NCI-H1048 (cell line): ENCODE measurements at places on chromosomes 2 and 18.

DNA sequence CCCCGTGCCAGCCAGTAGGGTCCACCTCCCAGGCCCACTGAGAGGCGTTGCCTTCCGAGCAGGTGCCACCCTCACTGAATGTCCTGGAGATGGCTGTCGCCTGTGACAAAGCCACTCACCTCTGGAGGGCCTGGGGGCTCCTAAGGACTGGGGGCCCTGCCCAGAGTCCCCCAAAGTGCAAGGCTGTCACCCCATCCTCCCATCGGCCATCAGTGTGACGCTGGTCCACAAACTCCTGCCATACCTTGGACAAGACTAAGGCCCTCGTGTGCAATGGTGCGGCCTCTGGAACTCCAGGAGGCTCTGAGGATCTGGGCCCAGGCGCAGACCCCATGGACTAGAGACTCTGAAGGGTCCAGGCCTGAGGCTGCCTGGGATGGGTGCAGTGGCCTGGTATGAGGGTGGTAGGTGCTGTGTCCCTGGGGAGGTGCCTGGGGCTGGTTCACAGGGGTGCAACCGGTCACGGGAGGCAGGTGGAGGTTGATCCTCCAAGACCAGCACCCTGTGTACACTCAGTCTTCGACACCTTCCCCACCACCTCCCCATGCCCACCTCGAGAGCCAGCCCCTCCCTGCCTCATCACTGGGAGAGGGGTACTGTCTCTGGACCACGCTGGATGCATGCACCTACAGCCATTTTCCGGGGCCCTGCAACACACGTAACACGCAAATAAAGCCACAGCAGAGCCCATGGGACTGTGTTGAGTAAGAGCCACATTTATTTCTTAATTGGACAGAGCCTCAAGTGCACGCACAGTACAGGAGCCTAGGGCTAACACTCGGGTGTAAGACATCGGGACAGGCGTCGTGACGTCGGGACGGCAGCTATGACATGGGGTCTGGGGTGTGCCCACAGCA, 21.6 kb downstream of the AQP12A start:
- DNase-seq: no peak

- DNase-seq: no peak
These were observed 89.9 kb downstream of the MTA3 start for GRCh38 chr2:42658306-42658705.

GRCh38 chr2:164495491-164496223, 125.6 kb downstream of the GRB14 start:
- no peak for DNase-seq

DNA sequence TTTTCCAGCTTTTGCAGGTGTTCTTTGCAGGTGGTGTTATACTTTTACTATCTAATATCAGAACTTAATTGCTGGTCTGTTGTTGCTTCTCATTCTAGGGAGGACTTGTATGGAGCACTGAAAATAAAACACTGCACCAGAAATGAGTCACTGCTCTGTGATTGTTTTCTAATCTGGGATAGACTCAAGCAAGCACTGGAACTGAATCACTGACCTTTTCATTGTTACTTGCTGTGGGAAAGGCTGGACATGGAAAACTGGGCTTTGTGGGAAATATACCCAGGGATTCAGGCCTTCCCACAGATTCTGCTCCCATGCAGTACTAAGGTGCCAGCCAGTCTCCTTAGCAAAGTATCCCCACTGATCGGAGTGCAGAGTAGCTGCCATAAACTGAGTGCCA, 470.0 kb upstream of the GCFC2 start:
- DNase-seq: no peak

DNA sequence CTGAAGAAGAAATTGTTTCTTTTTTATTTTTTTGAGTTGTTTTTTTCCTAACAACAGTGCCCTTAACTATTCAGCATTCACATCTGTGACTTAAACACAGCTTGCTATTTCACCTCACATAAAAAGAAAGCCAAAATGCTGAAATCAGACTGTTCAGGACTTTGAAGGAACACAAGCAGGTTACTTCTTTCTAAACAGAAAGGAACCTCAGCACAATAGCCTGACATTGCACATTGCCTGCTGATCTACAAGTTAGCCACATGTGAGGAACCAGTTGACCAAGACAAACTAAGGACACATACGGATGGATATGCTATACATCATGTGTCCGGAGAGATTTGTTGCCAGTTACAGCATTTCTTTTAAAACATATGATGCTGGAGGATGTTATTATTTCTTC, 331.1 kb downstream of the FSIP2 start:
- no peak for DNase-seq

DNA sequence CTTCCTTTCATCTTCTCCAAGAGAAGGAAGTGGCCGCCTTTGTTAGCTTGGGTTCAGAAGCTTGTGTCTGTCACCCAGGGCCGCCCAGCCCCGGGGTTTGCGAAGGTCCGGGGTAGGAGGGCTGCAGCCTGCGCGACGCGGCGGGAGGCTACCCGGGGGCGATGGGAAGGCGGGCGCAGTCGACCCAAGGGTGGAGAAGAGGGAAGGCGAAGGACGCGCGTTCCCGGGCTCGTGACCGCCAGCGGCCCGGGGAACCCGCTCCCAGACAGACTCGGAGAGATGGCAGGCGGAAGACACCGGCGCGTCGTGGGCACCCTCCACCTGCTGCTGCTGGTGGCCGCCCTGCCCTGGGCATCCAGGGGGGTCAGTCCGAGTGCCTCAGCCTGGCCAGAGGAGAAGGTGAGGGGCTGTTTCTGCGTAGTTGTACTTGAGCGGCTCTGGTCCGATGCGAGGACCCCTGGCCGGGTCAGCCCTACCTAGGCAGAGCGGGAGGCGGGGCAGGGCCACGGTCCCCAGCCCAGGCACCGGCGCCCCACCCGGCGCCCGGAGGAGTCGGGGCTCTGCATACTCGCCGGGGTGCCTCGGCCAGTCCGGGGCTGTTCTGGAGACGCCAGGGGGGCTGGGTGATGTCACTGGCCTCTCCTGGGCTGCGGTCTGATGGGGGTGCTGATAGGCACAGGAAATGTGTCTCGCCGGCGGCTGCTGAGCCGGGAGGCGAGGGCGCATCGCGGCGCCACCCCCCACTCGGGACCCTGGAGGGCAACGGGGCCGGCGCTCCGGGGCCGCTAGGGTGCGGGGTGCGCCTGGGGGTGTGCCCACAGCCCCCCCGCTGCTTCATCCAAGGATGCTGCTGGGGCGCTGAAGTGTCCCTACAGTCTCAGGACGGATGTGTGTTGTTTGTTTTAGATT, at the start of gene QPCT:
TSS of gene QPCT (plus strand) at position 178 of the 909 bp plus-strand sequence. CDS start at position 280, 102 bp downstream.
- DNase-seq: no peak

DNA sequence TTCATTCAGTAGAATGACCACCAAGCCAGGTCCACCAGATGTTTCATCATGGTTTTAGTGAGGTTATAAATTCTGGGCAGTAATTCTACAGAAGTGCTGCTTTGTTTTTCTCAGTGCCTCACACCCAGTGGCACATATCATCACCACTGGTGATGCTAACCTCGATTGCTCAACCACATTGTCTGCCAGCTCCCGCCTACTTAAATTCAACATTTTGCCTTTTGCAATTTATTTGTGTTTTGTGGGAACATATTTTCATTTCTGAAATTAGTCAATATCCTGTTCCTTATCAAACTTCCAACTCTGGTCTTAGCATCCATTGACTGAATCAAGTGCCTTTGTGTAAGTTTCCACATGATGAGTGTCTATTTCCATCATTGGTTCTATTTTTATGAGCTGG, 62.3 kb upstream of the TMEM178A start:
- DNase-seq: no peak

DNA sequence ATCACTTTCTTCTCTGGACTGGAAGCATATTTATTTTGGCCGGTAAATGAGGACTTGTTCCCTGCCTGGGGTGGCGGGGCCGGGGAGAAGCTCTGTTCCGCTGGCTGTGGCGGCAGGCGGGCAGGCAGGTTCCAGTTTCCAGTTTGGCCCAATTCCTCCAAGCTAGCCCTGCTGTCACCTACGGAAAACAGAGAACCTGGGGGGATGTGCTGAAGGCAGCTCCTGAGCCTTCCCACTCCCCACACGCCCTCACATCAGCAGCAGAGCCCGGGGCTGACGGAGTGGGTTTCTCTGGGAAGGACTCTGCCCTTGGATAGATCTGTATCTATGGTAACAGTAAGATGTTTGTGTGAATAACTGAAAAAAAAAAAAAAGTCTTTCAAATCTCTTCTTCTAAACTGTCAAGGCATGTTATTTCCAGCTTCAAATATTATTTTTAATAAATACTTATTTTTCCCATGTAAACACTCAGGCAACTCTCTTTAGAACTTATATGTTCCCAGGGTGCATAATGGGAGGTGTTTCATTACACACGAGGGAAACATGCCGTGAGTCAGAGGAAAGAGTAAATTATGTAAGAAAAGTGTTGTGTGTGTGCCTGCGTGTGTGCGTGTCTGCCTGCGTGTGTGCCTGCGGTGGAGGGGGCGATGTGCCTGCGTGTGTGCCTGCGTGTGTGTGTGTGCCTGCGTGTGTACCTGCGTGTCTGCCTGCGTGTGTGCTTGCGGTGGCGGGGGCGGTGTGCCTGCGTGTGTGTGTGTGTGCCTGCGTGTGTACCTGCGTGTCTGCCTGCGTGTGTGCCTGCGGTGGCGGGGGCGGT, 116.1 kb upstream of the ZNF516 start:
- no peak for DNase-seq

DNA sequence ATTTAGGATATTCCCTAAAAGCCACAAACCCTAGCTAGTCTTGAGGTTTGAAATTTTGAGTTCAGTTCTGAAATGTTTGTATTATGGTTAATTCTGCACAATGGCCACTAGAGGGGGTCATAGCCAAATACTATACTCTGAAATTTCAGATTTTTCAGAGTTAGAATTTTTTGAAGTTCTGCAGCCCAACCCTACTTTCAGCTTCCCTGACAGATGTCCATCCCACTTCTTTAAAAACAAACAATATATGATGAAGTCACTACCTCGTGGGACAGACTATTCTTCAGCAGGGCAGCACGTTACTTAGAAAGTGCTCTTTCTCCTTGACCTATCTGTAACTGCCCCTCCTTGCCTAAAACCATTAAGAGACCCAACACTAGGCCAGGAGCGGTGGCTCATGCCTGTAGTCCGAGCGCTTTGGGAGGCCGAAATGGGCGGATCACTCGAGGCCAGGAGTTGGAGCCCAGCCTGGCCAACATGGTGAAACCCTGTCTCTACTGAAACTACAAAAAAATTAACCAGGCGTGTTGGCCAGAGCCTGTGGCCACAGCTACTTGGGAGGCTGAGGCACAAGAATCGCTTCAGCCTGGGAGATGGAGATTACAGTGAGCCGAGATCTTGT, 48.2 kb upstream of the PAPOLG start:
- peak; percentile 29 for DNase-seq

GRCh38 chr2:113894156-113894743, 4.4 kb downstream of the ACTR3 start:
- no peak for DNase-seq

DNA sequence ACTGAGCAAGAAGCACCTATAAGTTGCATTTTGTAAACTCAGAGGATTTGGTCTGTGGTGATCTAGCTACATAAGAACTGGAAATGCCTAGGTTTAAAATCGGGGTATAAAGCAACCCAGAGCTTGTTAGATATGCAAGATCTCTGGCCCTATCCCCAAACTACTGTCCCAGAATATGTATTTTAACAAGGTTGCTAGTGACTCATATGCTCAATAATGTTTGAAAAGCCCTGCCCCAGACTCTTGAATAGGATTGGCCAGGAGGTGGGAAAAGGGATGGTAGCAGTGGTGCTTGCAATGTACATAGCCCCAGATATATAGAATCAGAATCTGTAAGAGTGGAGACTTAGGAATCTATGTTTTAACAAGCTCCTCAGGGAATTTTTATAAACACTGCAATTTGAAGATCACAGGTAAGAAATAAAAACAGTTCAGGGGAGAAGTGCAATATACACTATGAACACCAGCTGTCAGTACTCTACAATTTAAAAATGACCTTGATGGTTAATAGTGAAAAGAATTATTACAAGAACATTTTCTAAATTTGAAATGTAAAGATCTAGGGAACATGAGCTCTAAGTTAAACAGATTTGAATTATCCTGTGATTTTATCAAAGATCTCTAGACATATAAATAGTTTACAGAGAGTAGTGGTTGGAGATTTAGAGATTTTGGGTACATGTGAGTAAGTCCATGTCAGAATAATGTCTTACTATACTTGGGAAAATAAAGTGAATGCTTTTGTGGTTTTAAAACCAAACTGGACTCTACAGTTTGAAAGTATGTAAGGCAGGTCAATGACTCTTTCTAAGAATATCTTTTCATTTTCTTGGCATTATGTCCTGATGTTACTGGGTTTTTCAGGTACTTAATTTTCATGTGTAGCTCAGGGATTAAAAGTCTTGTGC, 7.7 kb upstream of the MMADHC start:
- DNase-seq: no peak

DNA sequence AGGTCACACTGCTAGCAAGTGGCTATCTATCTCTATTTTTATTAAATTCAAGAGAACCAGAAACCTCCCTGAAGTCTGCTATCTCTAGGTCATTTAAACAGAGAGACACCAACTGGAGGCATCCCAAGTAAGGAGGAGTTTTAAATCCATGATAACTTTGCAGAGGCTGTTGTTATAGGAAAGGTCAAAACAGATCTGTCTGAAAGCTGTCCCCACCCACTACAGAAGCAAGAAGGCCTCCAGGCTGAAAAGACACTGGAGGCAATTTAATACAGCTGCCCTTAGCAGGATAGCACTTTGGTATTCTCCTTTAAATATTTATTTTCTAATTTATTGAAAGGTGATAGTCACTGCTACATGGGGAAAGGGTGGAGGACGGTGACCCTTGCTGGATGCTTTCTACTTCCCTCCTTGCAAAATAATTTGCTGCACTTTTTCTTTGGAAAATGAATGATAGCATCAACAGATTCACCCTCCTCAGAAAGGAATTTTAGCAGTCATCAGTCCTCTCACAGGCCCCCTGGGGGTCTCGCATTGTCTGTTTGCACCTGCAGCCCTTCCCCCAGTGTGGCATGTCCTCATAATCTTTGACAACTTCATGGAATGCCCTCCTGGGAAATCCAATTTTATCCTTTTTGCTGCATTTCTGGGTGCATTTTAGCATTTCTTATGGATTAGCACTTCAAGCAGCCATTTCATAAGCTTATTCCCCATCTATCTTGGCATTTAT, 429.5 kb upstream of the TNP1 start:
- DNase-seq: no peak

- DNase-seq: no peak
These were observed 36.3 kb downstream of the EIPR1 start for GRCh38 chr2:3341336-3341735.

GRCh38 chr2:233828546-233829192, 25.7 kb downstream of the HJURP start:
- no peak for DNase-seq

DNA sequence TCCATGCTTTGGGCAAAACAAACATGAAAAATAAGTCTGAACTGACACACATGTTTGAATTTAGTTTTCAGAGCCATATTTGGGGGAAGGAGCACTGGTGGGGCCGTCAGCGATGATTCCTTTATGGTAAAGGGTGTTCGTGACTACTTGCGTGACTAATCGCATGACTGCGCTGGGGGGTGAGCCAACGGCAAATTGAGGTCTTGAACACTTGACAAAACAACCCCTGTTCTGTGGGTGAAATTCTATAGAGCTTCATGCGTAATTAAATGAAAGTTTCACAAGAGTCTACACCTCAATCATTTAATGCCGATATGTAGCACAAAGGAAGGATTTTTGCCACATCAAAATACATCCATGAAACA, 127.5 kb upstream of the CYP1B1 start:
- no peak for DNase-seq

GRCh38 chr2:168203762-168204693, 43.4 kb downstream of the STK39 start:
- DNase-seq: no peak
